ENCODE measurements at places on chromosomes 1 and 21. TPM values are rescaled to one million over a fixed set of nuclear protein-coding genes. Genes with fewer than 3 reads are reported as not detected.
A peak's percentile ranks its signal among the peaks of the same experiment; 100 is the strongest.

SYNJ1 gene
- polyA plus RNA-seq, result 1.3 TPM

KLHL20 gene
- polyA plus RNA-seq, result 23.5 TPM

HJV gene
- not detected for polyA plus RNA-seq

TMEM81 gene
- polyA plus RNA-seq, result 0.73 TPM

MXRA8 gene
- polyA plus RNA-seq, result not detected

LRRC7 gene
- not detected for polyA plus RNA-seq

LCE1E gene
- polyA plus RNA-seq, result not detected

SERPINC1 gene
- polyA plus RNA-seq, result not detected

GRCh38 chr1:216793303-216793702 lies 70.1 kb upstream of the ESRRG start:
- no peaks in the 10 kb centered on the region for H3K36me3 ChIP-seq

DNA sequence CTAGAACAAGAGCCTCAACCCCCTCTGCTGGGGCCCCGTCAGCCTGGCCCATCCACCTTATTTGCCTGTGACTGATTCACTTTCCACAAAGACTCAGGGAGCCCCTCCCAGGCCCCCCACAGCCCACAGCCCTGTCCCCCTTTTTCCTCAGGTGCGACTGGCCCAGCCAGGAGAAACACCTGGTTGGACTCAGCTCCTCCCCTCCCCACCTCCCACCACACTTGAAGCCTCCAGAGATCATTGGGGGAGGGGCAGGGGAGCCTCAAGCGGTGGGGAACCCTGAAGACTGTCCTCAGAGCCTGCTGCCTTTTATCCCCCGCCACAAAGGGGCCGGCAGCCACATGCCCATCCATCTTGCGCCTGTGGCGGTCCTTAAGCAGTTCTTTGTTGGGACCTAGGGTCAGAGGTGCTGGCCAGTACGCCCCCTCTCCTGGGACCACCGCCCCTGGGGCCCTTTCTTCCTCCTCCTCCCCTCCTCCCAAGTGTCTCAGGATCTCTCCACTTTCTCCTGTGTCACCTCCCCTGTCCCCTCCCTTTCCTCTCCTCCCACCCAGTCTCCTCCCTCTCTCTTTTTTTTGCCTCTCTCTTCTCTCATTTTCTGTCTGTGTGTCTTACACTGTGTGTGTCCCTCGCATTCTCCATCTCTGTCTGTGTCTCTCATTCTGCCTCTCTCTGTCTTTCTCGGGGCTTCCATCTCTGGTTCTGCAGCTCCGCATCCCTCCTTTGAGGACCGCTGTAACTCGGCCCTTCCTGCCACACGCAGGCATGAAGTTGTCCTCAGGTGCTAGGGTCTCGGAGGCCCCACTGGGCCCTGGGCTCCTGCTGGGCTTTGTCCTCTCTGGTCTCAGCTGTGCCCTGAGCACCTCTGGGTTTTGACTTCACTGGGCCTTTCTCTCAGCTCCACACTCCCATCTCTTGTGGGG lies 12.2 kb downstream of the CRABP2 start:
- H3K27ac ChIP-seq, result peak overlapping the region; percentile 3
- peaks cover 53% of the 10 kb centered on the region for H3K27me3 ChIP-seq
- H3K4me1 ChIP-seq, result peaks cover 18% of the 10 kb centered on the region
- H3K4me3 ChIP-seq, result no peak overlapping the region

DNA sequence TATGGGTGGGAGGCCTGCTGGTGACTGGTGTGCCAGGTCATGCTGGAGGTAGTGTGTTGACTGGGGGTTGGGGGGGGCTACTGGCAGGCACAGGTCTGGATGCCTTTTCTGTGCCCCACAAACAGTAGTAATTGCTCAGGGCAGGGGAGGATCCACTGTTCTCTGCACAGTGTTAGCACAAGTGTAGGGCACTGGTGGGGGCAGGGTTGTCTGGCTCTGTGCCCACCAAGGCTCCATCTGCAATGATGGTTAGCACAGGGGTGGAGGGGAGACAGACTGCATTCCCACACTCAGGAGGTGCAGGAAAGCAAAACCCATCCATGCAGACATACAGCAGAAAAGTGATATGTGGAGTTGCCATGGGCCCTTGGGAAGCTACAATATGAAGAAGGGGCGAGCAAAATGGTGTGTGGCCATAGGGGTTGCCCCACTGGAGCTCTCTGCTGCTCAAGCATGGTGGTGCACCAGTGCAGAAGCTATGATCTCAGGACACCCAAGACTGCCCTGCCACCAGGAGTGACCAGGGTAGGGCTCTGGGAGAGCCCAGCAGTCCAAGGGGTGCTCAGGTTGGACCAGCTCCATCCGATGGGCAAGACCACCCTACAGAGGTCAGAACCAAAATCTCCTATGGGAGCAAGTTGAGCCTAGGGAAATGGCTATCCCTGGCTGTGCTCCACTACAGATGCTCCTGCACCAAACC lies 122.2 kb upstream of the KCTD3 start:
- no peaks in the 10 kb centered on the region for H3K27me3 ChIP-seq
- H3K4me3 ChIP-seq, result no peak overlapping the region
- H3K36me3 ChIP-seq, result no peaks in the 10 kb centered on the region
- H3K27ac ChIP-seq, result no peak overlapping the region
- no peaks in the 10 kb centered on the region for H3K4me1 ChIP-seq

- DNase-seq, result no peak
- peaks cover 35% of the 10 kb centered on the region for H3K4me1 ChIP-seq
- no peaks in the 10 kb centered on the region for H3K36me3 ChIP-seq
- peak overlapping the region; percentile 98 for H3K4me3 ChIP-seq
- H3K27me3 ChIP-seq, result no peaks in the 10 kb centered on the region
Observed at GRCh38 chr1:2556678-2557481, 709 bp downstream of the TNFRSF14 start.

DNA sequence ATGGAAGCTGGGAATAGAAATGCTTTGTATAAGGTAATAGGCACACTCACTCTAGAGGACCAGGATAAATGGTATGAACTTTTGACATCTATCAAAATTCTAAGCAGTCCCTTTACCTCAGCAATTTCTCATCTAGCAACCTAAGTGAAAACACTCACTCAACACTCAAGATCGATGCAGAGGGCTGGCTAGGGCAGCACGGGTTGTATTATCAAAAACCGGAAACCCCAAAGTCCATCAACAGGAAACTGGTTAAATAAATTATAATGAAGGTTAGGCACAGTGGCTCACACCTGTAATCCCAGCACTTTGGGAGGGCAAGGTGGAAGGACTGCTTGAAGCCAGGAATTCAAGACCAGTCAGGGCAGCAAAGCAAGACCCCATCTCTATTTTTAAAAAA lies 9.4 kb downstream of the USP48 start:
- no peaks in the 10 kb centered on the region for H3K36me3 ChIP-seq
- no peaks in the 10 kb centered on the region for H3K27me3 ChIP-seq
- peaks cover 62% of the 10 kb centered on the region for H3K4me1 ChIP-seq
- peak overlapping the region; percentile 85 for H3K27ac ChIP-seq

- H3K4me3 ChIP-seq, result no peak overlapping the region
- no peak overlapping the region for H3K27ac ChIP-seq
- H3K36me3 ChIP-seq, result no peaks in the 10 kb centered on the region
Observed at GRCh38 chr1:240423246-240423924, 188.6 kb downstream of the GREM2 start.

Data from naive B cell (primary cell).